ENCODE measurements at places on chromosomes 7 and 10.

- no peak for DNase-seq
Measured at GRCh38 chr10:117622471-117623184, 80.1 kb downstream of the EMX2 start.

GRCh38 chr10:15231426-15231825 is 62.9 kb upstream of the NMT2 start:
- DNase-seq = no peak

DNA sequence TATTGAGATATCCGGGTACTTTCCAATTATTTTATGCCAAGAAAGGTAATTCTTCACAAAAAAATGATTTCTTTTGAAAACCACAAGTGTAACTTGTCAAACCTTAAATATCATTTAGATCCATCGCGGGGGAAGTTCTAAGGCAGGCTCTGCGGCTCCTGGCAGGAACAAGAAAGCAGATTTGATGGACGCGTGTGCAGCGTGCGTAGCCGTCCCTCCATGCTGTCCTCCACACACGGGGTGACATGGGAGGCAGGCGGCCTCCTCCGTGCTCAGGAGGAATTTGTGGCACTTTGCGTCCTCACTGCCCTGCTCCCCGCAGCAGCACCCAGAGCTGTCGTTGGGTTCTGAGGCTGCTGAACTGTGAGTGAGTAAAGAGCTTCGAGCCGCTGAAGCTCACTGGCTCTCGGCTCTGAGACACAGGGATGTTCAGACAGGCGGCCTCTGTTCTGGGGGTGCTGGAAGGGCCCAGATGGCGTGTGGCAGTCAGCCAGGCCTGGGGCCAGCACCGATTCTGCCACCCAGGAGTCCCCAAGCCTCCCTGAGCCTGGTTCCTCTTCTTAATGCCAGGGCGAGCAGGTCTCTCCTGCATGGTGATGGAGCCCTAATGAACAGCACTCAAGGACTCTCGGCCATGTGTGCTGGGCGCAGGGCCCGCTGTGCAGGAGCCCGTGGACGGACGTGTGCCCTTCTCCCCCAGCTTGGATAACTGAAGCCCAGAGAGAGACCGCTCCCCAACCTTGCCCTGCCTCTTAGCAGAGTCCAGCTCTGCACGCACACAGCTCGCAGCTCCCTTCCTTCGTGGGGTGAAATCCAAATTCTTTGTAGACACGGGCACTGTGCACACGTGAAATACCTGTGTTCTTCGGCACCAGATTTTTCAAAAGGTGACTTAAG is 185.4 kb upstream of the SHH start:
- no peak for DNase-seq

DNA sequence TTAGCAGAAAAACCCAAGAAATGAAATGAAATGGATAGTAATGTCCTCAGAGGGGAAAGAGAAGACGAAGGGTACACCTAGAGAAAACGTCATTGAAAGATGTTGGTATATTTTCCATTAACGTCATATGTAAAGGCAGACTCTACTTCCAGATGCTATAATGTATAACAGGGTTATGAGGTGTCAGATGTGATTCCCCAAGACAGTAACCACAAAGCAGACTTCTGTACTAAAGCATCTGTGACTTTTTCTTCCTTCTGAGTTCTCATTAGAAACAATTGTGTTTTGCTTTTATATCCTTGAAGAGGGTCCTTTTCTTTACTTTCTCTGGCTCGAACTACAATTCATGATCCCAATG is 37.4 kb downstream of the LRRC72 start:
- no peak for DNase-seq

GRCh38 chr10:124043310-124044142 is 49.9 kb downstream of the CHST15 start:
- no peak for DNase-seq

- DNase-seq = no peak
Measured at GRCh38 chr10:31819391-31819820, 109.2 kb downstream of the ARHGAP12 start.

GRCh38 chr7:50858528-50859245 is 76.0 kb upstream of the GRB10 start:
- DNase-seq = no peak

All from stimulated activated naive CD4-positive, alpha-beta T cell treated with Interleukin-2 at 50 U/mL for 16 hours (primary cell).